ENCODE measurements at places on chromosomes 16 and 17.
A peak's percentile ranks its signal among the peaks of the same experiment; 100 is the strongest.

DNA sequence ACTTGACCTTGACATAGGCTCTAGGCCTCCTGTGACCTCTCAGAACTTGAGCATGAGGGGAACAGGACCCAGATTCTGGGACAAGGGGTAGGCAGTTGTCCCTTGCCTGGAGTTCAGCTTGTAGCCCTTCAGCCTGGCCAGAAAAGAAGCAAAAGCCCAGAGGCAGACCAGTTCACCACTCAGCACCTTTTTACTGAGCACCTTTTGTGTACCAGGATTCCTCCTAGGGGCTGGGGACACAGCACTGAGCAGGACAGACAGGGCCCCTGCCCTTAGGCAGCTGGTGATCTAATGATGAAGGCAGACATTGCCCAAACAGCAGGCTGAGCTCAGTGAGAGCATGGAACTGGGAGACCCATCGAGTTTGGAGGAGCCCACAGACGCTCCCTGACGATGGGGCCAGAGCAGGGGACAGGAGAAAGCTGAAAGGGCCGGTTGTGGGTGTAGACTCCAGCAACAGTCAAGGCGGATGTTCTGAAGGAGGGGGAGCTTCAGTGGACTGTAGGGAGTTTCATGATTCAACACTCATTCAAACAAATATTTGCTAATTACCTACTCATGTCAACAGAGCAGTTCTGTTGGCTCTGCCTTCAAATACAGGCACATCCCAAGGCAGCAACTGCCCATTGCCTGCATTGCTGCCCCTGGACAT is 32.0 kb downstream of the SBK1 start:
- no peak for DNase-seq

GRCh38 chr17:62140836-62141235 is 75.8 kb upstream of the MED13 start:
- no peak for DNase-seq

GRCh38 chr16:50683689-50684374 is 2.7 kb upstream of the SNX20 start:
- DNase-seq, result peak; percentile 57

GRCh38 chr16:86573215-86573614 is 5.1 kb upstream of the FOXL1 start:
- DNase-seq, result no peak

DNA sequence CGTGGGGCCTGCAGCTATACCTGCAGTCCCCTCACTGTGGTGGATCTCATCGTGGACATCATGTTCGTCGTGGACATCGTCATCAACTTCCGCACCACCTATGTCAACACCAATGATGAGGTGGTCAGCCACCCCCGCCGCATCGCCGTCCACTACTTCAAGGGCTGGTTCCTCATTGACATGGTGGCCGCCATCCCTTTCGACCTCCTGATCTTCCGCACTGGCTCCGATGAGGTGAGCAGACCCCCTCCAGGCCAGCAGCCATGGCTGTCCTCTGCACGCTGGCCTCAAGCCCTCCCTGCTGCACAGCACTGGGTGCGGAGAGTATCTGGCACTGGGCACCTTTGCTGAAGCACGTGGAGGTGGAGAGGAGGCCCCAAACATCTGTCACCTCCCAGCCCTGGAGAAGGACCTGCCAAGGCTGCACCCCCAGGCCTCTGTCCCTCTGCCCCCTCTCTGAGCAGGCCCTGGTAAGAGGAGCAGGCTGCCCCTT is 11.0 kb downstream of the KCNH6 start:
- DNase-seq, result no peak

GRCh38 chr17:76493505-76494167 is 7.6 kb downstream of the RHBDF2 start:
- DNase-seq, result no peak

GRCh38 chr16:929227-930073 is 41.3 kb downstream of the LMF1 start:
- no peak for DNase-seq

DNA sequence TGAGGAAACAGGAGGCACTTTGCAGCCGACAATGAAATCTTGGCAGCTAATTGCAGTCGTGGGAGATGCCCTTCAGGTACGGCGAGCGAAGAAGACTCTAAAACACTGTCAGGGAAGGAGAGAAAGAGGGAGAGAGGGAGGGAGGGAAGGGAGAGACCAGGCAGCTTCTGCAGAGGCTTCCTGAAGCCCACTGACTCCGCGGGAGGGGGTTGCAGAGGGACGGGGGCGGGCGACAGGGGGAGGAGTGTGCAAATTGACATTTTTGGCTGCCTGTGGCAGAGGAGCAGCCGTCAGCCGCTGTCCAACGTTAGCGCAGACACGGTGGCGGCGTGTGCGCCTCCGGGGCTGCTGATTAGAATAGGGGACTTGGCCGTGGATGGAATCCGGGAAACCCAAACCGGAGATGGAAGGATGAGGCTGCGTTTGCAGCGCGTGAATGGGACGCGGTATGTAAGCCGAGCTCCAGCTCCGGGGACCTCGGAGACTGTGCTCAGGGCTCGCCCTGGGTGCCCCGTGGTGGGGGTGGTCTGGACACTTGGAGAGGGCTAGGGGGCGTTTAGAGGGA is 849.1 kb upstream of the RBFOX1 start:
- DNase-seq, result no peak

DNA sequence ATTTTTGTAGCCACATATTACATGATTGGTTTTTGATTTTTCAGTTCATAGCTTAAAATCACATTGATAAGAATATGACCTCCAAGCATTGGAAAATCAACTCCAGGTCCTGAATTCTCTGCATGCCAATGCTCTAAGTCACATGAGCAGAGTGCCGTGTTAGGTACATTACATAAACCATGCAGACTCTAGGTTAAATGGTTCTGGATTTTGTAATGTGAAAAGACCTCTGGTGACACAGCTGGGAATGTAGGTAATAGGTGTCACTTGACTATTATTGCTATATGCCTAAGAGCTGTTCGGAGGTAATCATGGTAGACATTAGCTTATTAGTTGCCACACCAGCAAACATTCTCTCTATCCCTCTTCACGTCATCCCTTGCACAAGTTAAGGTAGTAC is 231.1 kb upstream of the SALL1 start:
- DNase-seq, result no peak

GRCh38 chr17:9533441-9533840 is 42.2 kb downstream of the STX8 start:
- no peak for DNase-seq

DNA sequence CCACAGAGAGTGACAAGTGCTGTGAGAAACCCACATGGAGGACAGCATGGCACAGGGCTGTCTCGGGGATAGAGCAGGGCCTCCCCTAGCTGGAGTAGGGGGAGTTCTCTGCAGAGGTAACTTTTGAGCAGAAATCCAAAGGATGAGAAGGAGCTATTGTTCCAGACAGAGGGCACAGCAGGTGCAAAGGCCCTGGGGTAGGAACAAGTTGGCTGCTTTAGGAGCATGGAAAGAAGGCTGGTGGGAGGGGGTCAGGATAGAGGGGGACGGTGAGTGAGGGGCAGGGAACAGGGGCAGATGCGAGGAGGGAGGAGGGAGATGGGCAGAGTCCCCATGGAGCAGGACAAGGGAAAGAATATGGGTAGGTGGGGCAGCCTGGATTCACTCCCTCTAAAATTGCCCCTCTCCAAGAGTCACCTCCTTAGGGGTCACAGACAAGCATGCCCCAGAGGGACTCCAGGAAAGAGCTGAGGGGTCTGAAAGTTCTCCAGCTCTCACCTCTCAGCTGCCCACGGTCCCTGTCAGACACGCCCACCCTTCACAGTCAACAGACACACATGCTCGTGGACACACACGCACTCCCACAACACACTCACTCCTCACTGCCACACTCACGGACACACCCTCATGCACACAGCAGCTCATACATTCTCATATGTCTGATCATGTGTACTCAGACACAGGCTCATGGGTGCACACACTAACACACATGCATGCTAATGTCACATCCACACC is 110.7 kb downstream of the LITAF start:
- DNase-seq, result no peak

GRCh38 chr16:6375465-6376075 is 957.1 kb upstream of the RBFOX1 start:
- DNase-seq, result no peak

DNA sequence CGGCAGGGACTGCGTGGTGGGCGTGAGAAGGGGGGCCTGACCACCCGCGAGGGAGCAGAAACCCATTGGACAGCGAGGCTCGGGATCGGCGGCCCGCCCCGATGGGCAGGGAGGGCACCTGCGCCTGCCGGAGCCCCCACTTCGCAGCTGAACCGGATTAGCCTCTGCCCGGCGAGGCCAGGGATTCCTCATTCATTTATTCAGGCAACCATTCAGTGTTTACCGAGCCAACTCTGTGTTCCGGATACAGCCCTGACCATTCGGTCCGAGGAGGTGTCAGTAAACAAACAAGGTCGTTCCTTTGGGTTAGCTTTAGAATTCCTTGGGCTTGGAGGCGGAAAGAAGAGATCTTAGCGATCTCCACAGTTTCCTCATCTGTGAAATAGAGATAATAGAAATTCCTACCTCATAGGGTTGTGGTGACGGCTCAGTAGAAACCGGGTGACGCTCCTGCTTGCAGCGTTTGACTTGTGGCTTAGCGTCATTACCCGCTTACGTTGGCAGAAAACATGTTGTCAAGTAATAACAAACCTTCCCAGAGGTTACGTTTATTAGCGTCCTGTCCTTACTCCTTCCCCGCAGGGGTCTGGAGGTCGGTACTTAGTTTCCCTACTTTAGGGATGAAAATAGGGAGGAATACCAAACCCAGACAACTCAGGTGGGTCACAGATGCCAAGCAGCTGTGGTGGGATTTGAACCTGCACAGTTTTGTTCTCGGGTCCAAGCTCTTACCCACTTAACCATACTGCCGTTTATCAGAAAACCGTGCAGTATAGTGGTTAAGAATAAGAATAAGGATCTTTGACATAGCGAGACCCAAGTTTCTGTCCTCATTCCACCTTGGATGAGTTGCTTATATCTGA is 893 bp downstream of the POLR3E start:
- peak; percentile 69 for DNase-seq

GRCh38 chr16:57706717-57707116 is 12.1 kb downstream of the DRC7 start:
- no peak for DNase-seq

GRCh38 chr17:77151186-77151585 is 10.4 kb downstream of the SEC14L1 start:
- no peak for DNase-seq

GRCh38 chr17:27339836-27340550 is 46.1 kb downstream of the WSB1 start:
- peak; percentile 18 for DNase-seq

- DNase-seq, result no peak
Measured at GRCh38 chr17:47712330-47713023, 18.5 kb downstream of the TBKBP1 start.

- DNase-seq, result no peak
Measured at GRCh38 chr16:86199871-86200695, 301.1 kb downstream of the IRF8 start.

DNA sequence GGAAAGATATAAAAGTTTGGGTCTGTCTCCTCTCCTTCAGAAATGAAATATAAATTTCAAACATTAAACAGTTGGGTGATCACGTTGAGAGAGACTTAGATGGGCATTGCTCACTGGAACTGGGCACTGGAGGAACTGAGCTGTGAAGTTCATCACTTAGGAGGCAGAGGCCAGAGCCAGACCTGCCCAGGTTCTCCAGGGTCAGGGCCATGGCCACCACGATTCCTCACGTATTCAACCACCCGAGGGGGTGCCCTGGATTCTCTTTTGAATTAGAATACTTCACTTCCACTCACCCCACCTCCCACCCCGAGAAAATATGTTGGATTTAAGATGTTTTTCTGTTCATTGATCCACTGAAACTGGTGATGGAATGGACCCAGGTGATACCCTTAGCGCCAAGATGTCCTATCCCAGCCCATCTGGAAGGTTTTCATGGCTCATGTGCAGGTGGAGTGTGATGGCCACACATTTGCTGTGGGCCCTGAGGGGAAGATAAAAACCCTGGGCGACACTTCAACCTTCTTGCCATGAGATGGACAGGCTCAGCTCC is 6.1 kb downstream of the PRR29 start:
- no peak for DNase-seq

DNA sequence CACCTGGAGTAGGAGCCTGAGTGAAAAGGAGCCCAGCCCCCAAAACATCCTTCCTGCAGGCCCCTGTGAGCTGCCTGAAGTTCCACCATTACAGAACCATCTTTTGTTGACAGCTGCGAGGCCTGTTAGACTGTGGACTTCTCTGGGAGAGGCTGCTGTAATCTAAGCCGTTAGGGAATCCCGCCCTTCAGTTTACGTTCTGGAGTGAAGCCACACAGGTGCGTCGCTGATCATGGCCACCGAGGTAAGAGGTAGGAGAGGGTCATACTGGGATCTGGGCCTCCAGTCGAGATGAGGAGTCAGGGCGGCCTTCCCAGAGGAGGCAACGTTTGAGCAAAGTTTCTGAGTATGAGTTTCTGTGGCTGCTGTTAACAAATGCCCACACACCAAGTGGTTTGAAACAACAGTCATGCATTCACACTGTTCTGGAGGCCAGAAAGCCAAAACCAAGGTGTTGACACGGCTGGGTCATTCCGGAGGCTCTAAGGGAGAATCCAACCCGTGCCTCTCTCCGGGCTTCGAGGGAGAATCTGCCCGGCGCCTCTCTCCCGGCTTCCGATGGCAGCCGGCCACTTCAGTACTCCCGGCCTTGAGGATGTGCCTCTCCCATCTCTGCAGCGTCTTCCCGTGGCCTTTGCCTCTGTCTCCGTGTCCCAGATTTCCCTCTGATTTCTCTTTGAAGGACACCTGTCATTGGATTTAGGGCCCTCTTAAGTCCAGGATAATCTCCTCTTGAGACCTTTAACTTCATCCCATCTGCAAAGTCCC is 26.6 kb upstream of the ATP2C2 start:
- no peak for DNase-seq

DNA sequence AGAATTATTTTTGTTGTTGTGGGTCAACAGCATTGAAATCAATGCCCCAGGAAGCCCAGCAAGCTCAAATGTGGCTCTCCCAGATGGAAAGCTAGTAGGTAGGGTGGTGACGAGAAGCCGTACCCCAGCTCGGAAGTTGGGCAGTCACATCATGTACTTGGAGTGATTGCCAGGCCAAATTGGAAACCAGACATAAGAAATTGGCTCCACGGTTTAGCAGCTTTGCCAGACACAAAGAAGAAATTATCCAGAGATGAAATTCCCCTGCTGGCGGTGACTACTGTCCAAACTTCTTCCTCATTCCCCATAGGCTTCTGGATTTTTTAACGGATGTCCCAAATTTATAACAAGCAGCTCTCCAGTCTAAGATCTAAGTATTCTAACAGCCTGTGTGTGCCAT is 95.9 kb downstream of the OR1D5 start:
- DNase-seq, result no peak

- DNase-seq, result no peak
Measured at GRCh38 chr16:53320992-53321391, 113.3 kb upstream of the RBL2 start.

DNA sequence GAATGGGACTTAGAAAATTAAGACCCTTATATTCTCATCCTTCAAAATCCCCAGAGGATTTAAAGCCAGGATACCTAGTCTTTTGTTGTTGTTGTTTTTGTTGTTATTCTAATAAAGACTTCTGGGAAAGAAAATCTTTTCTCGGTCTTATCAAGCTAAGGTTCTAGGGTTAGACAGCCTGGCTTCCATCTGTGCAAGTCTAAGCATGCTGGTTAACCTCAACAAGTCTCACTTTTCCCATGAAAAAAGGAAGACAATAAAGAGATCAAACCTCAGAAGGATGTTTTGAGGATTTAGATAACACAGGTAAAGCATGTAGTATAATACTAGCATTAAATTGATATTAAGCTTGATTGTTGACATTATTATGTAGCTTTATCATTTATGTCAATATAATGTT is 486.4 kb upstream of the SOX9 start:
- no peak for DNase-seq

GRCh38 chr17:10668775-10669174 is 11.7 kb upstream of the MYH3 start:
- no peak for DNase-seq
